Psoas muscle (tissue), 8 donors: ENCODE measurements at places on chromosomes 3 and 15.

GRCh38 chr15:63849906-63850305 is 16.2 kb upstream of the HERC1 start:
- no peak for DNase-seq

- DNase-seq = no peak
Observed at GRCh38 chr15:58277333-58277732, 139.2 kb downstream of the AQP9 start.

GRCh38 chr3:101203411-101203810 is 117.0 kb downstream of the IMPG2 start:
- DNase-seq = no peak

DNA sequence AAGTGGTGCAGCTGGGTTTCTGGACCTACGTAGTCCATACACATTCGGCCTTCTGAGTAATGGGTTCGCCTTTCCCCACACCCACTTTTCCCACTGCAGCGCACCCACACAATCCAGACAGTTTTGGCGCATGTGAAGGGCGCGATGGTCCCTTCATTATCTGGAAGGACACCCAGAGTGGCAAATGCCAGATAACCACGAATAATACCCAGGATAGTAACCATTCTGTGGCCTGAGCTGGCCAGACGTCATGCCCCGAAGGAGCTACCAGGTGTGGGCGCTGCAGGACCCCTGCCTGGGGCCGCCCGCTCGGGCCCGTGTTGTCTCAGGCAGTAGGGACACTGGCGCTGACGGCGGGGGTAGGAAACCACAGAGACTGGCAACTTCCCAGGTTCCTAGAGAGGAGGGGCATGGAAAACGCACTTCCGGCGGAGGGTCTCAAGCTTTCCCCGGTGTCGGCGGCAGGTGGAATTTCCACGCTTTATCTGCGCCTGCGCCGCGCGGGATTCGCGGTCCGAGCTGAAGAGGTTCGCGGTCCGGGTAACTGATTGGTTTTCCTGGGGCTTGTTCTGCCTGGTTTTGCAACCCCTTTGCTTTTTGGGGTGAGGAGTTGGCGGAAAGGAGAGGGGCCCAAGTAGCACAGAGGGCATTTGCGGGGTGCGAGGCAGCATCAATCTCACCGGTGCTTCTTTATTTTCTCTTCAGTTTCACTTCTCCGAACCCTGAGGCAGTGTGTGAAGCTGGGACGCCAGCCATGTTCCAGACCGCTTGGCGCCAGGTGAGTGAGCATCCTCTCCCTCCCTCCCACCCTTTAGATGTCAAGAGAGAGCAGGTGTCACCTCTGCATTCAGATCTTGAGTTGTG is at the start of gene ZNF620:
Gene ZNF620 (plus strand): TSS at position 441 of the 864 bp plus-strand sequence. CDS start 314 bp downstream, at position 755.
- peak; percentile 86 for DNase-seq

DNA sequence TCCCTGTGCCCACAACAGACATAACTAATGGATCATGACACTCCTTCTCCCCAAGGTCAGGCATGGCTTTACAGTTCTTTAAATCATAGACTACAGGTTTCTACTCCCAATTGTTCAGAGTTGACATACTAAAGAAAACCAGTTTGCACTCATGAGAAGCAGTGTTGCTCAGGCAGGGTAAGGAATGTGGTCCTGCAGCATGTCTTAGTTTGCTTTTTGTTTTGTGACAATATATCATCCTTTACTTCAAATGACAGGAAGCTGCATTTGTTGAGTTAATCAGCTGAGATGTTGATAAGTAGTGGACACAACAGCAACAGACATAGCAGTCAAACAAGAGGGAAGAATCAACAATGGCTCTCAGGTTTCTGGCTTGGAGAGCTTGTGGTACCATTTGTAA is 267.5 kb downstream of the SLCO3A1 start:
- DNase-seq = no peak

DNA sequence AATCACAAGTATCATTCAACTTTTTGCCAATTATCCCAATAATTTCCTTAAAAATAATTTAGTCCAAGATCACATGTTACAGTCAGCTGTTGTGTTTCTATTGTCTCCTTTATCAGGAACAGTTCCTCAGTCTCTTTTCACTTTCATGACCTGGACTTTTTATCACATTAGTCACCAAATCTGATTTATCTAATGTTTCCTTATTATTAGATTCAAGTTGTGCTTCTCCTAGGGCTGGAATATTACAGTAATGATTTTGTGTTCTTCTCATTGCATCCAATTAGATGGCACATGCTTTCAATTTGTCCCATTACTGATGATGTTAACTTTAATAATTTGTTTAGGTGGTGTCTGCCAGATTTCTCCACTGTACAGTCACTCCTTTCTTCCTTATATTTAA is 66.3 kb upstream of the DCBLD2 start:
- DNase-seq = no peak

DNA sequence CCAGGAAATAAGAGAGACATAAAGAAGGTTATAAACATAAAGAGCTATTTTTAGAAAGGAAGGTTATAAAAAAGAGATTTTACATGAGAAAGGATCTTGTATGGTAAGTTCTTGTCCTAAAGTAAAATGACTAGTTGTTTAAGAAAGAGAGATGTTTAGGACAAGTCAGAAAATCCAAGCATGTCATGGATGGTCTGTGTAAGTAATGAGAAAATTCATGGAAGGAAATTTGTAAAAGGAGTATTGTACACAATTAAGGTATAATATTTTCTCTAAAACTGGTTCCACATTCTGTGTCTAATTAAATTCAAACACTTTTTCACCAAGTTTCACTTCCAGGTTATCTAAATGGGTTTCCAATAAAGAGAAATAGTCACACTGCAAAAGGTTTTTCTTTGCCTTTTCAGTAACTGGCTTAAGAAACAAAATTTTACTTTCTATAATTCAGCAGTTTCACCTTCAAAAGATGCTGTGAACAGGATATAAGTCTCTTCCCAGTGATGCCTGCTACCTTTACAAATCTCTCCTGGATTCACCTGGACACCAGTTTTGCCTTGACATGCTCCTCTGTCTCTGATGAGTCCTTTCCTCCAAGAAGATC is 455.7 kb downstream of the ZIC1 start:
- no peak for DNase-seq

- no peak for DNase-seq
Observed at GRCh38 chr3:6132684-6133432, 728.1 kb upstream of the GRM7 start.

DNA sequence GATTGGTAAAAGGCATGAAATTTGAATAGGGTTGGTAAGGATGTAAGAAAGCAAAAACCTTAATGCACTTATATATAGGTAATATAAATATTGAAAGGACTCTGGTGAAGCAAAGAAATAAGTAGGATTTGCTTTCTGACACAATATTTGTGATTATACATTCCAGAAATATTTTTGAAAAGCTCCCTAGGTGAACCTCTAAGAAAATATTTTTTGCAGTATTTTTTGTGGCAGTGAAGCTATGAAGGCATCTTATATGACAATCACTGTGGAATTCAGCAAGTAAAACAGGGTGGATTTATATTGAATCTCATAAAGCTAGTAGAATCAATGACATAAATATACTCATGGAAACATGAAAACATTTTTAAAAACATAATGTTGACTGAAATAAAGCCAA is 119.6 kb upstream of the EPHA3 start:
- DNase-seq = no peak

DNA sequence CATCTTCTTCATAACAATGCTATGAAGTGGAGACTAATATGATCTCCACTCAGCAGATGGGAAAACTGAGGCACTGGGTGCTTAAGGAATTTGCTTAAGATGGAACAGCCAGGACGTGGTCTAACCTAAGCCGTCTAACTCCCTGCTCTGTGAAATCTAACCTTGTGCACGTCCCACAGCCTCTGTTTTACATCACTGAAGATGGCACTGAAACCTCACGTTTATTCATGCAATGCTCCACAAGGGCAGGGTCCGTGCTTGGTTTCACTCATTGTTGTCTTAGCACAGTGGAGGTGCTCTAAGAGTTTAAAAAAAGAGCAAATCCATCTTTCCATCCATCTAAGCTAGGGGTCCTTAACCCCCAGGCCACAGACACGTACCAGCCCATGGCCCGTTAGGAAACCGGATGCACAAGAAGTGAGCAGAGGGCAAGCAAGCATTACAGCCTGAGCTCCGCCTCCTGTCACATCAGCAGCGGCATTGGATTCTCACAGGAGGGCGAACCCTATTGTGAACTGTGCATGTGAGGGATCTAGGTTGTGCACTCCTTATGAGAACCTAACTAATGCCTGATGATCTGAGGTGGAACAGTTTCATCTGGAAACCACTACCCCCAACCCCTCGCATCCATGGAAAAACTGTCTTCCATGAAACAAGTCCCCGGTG is 118.0 kb downstream of the FOXP1 start:
- DNase-seq = no peak

- no peak for DNase-seq
Observed at GRCh38 chr3:196135693-196136639, 54.1 kb upstream of the TFRC start.

DNA sequence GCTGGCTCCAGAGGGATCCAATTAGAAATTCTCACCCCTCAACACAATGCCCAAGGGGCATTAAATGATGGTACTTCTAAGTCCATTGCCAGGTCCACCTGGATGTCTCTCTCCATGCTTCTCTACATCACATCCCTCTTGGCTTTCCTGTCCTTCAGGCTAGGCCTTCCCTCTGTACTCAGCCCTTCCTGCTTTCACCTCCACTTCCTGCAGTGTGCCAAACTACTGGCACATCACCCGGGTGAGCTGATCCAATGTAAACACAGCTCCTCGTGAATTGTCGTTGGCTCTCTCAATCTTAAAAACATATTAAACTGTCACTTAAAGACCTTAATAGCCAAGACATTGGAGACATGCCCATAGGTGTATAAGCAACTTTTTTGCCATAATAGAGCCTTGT is 4.0 kb downstream of the LMCD1 start:
- DNase-seq = no peak

- no peak for DNase-seq
Observed at GRCh38 chr3:193865339-193865738, 270.6 kb upstream of the HES1 start.

GRCh38 chr3:105427332-105427731 is 60.6 kb downstream of the ALCAM start:
- DNase-seq = no peak

DNA sequence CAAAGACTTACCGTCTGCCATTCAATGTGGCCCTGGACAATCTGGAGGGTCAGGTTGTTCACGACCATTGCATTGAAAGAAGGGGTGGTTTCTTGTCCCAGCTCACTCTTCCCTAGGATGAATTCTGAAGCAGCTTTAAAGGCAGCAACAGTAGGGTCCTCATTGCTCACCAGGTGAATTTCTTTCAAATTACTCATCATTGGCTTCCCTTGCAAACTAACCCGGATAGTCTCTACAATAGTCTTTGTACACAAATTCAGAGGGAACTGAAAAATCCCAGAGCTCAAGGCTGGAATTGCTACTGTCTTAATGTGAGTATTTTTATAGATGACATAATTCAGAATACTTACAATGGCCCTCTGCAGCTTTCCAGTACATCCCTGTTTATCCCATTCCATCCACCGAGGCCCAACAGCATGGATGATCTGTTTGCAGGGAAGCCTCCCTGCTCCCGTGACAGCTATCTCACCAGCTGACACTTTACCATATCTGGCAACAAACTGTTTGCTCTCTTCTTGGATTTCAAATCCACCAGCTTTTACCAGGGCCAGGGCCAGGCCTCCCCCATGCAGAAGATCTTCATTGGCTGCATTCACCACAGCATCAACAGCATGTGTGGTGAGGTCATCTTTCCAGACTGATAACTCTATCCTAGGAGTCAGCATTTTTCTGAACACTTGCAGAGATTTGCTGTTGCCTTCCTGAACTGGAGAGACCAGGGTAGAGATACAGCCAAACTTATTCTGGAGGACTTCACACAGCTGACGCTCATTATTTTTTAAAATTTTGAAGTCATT is 8.6 kb downstream of the PARP9 start:
- no peak for DNase-seq

- no peak for DNase-seq
Observed at GRCh38 chr15:74595271-74595670, 20.4 kb upstream of the CLK3 start.

GRCh38 chr15:101280007-101280406 is 2.7 kb upstream of the SELENOS start:
- DNase-seq = no peak

DNA sequence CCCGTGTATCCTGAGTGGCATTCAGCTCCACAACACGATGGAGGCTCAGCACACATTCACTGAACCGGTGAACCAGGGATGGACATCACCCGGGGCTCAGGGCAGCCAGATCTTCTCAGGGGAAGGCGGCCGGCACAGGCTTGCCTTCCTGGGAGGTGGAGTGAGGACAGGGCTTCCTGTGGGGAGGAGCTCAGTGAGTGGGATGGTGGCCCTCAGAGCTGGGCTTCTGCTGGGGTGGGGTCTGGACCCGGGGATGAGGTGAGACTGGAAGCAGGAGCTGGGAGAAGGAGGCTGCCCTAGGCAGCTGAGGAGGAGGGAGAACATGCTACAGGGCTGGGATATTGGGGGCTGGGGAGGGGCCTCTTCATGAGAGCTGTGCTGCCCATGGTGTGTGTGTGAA is 58.5 kb upstream of the PRR23E start:
- DNase-seq = no peak

GRCh38 chr15:36175186-36175740 is 404.2 kb upstream of the CDIN1 start:
- DNase-seq = no peak

GRCh38 chr15:34055868-34056595 is 17.0 kb upstream of the AVEN start:
- DNase-seq = no peak

GRCh38 chr15:29903028-29903427 is 80.8 kb upstream of the TJP1 start:
- DNase-seq = no peak
